ENCODE measurements at places on chromosomes 5 and 9.
A peak's percentile ranks its signal among the peaks of the same experiment; 100 is the strongest.

- no peak for DNase-seq
Measured at GRCh38 chr5:32147959-32148358, 26.2 kb downstream of the GOLPH3 start.

- DNase-seq = no peak
Measured at GRCh38 chr5:95895251-95895650, 66.4 kb downstream of the ELL2 start.

DNA sequence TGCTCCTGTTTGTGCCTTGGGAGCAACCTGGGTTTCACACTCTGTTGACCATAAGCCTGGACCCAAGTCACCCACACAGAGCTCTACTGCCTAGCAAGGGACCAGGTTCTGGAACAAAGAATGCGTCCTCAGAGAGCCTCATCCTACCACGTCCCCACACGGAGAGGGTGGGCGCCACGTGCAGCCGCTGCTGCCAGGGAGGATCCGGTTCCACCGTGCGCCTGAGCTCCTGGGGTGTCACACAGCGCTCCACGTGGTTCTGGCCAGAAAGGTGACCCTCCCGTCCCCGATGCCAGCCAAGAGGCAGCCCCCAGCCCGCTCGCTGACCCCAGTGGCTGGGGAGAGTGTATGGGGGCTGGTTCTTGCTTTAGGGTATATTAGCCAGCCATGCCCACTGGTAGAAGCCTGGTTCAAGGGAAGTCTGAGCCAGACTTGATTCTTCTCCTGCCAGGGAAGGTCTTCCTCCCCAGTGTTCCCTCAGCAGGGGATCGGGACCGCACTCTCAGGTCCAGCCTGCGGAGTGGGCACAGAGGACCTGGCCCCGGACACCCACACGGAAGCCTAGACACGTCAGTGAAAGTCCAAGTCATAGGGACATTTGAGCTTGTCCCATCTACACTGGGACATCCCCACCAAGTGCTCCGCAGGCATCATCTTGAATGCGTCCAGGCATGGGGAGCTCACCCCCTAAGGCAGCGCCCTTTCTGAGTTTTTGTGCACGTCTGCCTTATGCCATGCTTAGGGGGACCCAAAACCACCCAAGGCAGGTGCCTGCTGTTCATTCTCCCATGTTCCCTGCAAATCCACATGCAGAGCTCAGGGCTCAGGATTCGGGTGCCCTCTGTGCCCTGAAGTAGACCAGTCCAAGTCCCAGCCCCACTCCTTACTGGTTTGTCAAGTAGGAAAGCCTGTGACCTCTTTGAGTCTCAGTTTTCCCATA is 2.4 kb downstream of the FCN1 start:
- no peak for DNase-seq

GRCh38 chr9:8542537-8542936 is 743.0 kb upstream of the DMAC1 start:
- no peak for DNase-seq

DNA sequence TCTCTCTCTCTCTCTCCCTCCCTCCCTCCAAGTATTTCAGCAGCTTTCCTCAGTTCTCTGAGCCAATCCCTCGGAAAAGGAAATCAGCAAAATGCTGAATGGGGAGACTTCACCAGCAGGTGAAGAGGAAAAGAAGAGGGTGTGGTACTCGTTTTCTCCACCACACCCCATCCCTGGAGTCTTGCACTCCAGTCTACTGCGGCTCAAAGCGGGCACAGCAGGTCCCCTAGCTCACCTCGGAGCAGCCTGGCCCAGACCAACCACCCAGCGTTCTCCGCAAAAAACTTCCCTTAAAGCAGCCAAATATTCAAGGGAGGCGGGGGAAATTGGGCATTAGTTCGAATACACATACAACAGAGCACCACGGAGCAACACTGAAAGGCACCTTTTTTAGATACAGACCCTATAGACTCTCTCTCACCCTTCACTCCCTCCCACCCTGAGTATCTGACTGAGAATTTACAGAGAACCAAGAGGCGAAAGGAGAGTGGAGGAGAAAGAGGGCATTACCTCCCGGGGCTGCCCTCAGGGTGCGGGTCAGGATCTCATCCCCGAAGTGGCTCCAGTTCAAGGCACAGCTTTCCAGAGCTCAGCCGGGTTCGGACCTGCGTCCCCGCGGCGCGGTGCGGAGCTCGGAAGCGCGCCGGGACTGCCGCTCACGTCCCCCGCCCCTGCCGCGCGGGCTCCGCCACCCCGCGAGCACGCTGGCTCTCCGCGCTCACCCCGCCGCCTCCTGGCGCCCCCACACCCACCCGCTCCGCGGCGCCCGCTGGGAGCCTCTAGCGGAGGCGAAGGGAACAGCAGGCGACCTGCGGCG is 1638.5 kb upstream of the C9orf72 start:
- peak; percentile 85 for DNase-seq
